Activated CD8-positive, alpha-beta memory T cell treated with anti-CD3 and anti-CD28 coated beads for 4 hours (primary cell): ENCODE measurements at places on chromosomes 1 and 21.

DNA sequence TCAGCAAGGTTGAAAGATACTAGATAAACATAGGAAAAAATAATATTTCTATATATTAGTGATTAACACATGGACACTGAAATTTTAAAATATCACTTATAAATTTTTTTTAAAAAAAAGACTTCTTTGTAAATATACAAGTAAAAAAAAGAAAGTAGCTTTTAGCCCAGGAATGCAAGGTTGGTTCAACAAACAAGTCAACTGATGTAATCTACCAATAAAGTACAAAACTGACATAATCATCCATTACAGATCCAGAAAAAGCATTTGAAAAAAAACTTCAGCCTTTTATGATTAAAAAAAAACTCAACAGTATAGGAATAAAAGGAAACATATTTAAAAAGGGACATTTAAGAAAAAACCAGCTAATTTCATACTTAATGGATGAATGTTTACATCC, 48.4 kb downstream of the TRMT1L start:
- no peak for DNase-seq

DNA sequence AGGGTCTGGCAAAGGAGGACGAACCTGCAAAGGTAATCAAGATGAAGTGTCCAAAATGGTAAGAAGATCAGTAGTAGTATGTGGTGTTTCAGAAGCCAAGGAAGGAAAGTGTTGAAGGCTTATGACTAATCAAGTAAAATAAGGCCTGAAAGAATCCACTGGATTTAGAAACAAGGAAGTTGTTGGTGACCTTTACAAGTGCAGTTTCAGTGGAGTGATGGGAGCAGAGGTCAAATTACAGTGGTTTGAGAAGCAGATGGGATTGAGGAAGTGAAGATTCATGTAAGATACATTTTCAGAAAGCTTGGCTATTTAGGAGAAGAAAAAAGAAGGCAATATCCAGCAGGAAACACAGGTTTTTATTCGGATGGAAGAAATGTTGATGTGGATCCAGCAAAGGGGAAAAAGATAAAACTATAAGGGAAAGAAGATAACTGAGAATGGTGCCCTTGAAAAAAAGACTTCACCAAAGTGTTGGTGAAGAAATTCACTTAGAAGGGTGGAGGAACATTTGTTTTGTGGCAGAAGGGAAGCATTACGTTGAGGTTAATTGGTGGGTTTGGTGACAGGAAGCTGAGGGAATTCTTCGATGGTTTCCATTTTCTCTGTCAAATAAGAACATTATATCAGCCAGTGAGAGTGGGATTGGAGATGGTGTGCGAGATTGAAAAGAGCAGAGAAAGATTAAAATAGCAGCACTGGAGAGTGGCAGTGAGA, 2.1 kb downstream of the ARMH1 start:
- no peak for DNase-seq

DNA sequence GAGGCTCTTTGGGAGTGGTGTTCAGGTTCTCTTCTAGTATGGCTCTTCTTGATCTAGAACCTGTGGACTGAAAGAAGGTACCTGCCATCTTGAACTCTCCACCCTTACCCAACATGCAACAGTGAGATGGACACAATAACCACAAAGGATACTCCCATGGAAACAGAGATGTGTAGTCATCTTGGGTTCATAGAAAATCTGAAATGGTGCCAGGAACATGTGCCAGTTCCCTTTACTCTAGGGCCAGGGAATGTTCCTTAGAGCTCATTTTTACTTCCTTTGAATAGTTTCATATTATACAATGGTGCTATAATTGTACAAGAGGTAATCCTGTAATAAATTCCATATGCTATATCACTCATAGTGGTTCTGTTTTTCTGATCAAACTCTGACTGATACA, 13.2 kb upstream of the SCYL3 start:
- no peak for DNase-seq

GRCh38 chr1:183205196-183205781, 19.2 kb downstream of the LAMC2 start:
- no peak for DNase-seq

DNA sequence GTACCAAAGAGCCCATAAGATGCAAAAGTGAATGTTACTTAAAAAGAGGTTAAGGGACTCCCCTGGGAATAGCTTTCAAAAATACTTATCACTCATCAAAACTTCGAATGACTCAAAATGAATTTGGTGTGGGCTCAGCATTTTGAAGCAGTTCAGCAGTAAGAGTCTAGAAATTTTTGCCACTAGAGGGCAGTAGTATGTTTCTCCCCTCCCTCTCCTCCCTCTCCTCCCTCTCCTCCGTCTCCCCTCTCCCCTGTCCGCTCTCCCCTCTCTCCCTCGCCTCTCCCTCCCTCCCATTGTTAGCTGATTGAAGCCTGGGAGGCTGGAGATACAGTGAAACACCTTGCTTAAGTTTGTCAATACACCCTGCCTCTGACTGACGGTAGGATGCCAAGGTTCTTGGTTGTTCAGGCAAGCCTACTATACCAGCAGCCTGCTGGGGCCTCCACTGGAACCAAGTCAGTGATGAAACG, 70.8 kb upstream of the TENT5C start:
- DNase-seq = no peak

DNA sequence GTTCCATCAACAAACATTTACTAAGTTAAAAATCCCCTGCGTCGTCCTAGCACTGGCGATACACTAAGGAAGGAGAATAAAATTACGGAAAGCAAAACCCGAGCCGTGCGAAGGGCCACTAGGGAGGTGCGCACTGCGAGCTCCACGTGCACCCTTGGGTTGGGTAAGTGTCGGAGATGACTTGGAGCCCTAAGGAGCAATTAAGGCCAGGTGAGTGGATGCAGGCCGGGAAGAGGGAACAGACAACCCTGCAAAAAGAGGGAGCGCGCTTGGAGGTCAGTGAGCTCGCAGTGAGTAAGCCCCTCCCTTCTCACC, 704 bp downstream of the WDR4 start:
- DNase-seq = no peak

DNA sequence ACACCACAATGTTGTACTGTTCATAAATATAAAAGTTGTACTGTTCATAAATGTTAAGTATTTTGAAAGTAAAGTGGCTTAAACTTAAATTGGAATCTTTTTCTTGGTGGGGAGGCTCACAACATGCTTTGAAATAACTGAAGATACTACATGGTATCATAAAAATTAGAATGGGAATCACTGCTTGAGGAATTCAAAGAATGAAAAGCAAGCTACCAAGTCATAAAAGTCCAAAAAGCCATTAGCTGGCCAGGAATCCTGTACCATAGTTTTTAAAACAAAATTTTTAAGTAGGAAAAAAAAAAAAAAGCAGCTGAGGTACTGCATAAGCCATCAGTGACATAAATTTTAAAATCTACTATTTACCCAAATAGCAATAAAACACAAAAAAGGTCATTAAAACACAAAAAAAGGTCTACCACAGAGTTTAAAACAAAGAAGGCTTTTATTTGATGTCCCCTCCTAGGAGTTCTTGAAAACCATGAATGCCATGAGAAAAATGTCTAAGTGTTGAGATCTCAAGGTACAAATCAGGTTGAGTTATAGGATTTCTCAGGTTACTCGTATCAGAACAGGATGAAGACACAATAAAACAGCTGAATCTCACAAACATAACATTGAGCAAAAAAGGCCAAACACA, 8.6 kb downstream of the ZZZ3 start:
- no peak for DNase-seq

GRCh38 chr1:27368869-27369582, 2.3 kb upstream of the MAP3K6 start:
- no peak for DNase-seq

DNA sequence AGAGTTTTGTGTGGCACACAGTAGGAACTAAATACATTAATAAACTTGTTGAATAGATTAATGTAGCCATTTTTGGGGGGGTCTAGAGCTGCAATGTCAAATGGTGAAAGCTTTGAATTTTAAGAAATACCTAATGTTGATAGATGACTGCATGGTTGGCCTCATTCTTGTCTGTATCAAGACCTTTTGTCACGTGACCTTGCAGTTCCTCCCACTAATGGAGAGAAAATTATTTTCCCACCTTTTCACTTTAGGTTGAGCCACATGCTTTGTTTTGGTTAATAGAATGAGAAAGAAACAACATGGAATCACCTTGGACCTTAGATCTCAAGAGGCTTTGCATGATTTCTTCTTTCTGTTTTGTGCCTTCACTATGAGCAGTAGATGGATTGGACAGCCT, 223.6 kb upstream of the DEPDC1 start:
- DNase-seq = no peak

GRCh38 chr21:37525810-37526209, 159.2 kb downstream of the DYRK1A start:
- DNase-seq = no peak

DNA sequence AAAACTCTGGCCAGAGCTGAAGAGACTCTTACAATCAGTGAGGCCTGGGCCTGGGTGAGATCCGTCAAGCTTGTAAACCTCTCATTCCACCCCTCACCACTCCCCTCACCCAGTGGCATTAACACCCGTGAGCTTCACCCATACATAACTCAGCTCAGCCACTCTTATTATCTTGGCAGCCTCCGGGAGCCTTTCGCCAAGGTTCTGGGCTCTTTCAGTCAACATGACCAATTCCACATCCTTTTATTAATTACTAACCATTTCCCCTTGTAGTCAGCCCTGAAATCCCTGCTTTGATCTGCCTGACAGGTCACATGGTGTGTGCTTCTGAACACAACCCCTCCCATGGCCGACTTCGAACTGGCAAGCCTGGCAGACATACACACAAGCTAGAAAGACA, 134.8 kb downstream of the SETD4 start:
- DNase-seq = no peak

- no peak for DNase-seq
Measured at GRCh38 chr1:90143591-90143990, 148.7 kb downstream of the ZNF326 start.

DNA sequence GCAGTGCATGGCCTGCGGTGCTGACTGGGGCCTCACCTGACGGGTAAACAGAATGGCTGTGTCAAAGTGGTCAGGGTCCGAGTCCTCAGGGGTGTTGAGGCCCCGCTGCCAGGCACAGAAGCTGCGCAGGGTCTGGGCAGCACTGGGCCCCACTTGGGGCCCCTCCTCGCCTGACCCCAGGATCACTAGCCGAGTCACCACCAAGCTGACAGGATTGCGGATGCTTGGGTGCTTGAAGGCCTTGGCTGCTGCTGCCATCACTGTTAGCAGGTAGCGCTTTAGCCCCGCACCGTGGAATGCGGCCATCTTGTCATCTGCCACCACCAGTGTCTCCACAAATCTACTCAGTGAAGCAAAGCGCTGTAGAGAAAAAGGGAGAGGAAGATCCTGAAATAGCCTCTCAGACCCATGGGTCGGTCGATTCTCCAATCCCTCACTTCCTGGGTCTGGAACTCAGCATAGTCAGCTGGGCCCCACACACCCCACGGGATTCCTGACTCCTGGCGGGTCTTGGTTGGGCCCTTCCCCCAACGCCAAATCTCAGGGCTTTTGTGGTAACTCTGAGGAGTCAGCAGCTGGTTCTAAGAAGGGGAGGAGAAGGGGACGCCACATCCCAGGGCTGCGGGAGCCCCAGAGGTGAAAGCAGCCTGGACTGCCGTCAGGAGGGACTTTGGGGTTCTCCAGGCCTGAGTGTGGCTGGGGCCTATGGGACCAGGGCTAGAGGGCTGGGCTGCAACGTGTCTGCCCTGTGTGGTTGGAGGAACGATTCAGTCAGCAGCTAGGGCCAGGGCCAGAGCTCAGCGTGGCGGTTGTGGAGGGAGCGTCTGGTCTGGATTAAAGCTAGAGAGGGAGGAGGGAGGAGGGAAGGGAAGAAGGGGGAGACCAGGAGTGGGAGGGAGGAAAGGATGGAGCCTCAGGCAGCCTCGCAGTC, 2.1 kb downstream of the ADAMTS4 start:
- DNase-seq = no peak

DNA sequence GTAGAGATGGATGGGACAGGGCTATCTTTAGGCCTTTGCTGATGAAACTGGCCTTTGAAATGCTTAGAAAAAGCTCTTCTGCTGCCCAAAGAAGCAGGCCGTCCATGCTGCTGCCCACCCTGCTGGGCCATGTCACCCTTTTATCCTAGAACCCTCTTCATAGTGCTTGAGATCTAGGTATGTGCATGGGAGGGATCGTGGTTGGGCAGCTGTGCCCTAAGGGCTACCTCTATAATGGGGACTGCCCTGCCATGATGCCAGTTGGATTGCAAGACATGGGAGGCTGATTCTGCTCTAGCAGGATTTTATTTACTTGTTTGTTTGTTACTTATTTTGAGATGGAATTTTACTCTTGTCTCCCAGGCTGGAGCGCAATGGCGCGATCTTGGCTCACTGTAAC, 69.0 kb downstream of the HHAT start:
- no peak for DNase-seq

GRCh38 chr1:202250982-202251381, 57.4 kb downstream of the LGR6 start:
- no peak for DNase-seq

DNA sequence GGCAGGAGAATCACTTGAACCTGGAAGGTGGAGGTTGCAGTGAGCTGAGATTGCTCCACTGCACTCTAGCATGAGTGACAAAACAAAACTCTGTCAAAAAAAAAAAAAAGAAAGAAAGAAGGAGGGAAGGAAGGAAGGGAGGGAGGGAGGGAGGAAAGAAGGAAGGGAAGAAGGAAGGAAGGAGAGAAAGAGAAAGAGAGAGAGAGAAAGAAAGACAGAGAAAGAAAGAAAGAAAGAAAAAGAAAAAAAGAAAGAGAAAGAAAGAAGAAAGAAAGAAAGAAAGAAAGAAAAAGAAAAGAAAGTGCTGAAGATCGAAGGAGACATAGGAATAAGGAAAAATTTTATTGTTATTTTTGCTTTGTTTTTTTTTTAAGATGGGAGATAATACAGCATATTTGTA, 166.7 kb downstream of the SLC44A5 start:
- DNase-seq = no peak

DNA sequence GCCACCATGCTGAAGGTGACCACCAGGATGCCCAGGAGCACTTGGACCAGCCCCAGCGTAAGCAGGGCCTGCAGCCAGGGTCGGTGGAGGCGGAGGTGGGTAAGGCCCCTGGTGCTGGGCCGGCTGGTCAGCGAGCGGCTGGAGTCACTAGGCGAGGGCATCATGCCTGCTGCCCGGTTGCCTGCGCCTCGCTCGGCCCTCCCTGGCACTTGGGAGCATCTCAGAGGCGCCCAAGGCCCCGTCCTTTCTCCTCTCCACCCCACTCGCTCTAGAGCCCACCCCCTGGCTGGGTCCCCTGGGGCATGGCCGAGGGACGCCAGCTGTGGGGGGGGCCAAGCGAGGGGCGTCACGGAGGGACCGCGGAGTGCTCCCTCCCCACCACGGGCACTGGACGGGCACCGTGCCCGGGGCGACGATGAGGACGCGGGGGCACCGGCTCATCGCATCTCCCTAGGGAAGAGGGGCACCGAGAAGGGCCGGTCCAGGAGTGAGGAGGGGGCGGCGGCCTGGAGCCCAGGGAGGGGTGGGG, 505 bp downstream of the ENTREP3 start:
- DNase-seq = no peak
